ENCODE measurements at places on chromosomes 2 and 18. TPM values are rescaled to one million over a fixed set of nuclear protein-coding genes. Genes with fewer than 3 reads are reported as not detected.

DNA sequence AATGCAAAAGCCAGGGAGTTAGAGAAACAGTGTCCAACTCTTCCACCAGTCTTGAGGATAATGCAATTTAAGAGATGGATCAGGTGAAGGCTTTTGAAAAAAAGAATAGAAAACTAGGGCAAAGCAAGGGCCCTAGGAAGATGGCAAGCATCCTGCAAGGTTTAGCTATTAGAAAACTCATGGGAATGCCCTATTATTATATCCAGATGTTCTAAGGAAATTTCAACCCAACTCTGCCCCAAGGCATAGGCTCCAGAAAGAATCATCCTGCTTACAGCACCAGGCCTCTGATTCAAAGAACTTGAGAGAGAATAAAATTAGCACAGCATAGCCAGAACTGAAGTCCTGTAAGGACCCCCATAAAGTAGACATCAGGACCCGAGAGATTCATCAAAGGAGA lies 68.1 kb downstream of the EN1 start:
- H3K27me3 ChIP-seq: no peaks in the 10 kb centered on the region
- no peaks in the 10 kb centered on the region for H3K36me3 ChIP-seq
- no peak overlapping the region for H3K4me3 ChIP-seq
- no peaks in the 10 kb centered on the region for H3K4me1 ChIP-seq
- no peak for DNase-seq

DNA sequence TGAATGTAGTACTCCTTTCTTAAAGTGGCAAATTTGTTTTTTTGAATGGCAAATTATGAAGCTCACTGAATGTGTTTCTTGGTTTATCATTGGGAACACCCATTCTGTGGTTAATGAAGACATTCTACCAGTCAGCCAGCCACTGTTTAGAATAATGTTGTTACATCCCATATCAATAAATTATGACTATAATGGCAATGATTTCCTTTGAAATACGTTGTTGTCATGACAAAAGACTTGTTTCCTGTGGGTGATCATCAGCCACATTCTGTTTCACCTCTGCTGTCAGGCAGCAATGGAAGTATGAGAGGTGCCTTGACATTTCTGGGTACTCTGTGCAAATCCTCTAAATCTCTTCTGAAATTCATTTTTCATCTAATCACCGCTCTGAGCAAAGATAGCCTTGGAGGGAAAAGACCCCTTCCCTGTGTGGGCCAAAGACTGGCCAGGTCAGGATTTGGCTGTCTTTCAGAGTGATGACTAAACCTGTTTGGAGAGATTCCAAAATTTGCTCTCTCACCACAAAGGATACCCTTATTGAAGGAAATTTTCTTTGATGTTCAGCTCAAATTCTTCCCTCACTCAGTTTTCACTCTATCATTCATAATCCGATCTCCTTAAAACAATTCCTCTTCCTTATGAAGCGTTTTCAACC lies 869.2 kb downstream of the BCL11A start:
- no peak for DNase-seq
- H3K27ac ChIP-seq: no peak overlapping the region
- H3K4me1 ChIP-seq: no peaks in the 10 kb centered on the region
- H3K4me3 ChIP-seq: no peak overlapping the region

The STK16 gene
- 26.1 TPM for total RNA-seq

The GPR35 gene
- 9.0 TPM for total RNA-seq

DNA sequence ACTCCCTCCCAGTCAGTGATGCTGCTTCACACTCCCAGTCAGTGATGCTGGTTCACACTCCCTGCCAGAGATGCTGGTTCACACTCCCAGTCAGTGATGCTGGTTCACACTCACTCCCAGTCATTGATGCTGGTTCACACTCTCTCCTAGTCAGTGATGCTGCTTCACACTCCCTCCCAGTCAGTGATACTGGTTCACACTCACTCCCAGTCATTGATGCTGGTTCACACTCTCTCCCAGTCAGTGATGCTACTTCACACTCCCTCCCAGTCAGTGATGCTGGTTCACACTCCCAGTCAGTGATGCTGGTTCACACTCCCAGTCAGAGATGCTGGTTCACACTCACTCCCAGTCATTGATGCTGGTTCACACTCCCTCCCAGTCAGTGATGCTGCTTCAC lies 34.3 kb upstream of the KCNG2 start:
- no peaks in the 10 kb centered on the region for H3K36me3 ChIP-seq
- H3K4me1 ChIP-seq: no peaks in the 10 kb centered on the region
- no peak overlapping the region for H3K4me3 ChIP-seq
- no peak for DNase-seq

The PAX8 gene
- total RNA-seq: 2.3 TPM

GRCh38 chr2:58045580-58046334 lies 849 bp upstream of the VRK2 start:
- peak overlapping the region; percentile 88 for H3K27ac ChIP-seq
- peaks cover 29% of the 10 kb centered on the region for H3K4me1 ChIP-seq
- no peaks in the 10 kb centered on the region for H3K36me3 ChIP-seq
- H3K27me3 ChIP-seq: no peaks in the 10 kb centered on the region
- DNase-seq: peak; percentile 1

DNA sequence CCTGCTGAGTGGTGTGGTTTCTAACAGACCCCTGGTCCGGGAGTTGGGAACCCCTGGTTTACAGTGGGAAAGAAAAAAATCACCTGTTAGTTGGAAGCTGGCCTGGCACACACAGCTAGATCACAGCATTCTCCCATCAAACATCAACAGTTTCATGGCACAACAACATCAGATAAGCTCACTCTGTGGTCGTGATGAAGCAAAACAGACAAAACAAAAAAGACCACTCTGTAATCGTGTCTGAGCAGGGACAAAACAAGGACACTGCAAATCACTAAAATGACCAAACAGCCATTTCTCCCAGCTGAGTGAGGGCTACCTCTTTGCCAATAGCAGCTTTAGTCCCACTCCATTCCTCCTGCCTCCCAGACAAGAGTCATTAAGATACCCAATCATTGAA lies 9.0 kb upstream of the IMPACT start:
- H3K4me3 ChIP-seq: no peak overlapping the region
- no peaks in the 10 kb centered on the region for H3K36me3 ChIP-seq
- DNase-seq: no peak
- no peaks in the 10 kb centered on the region for H3K27me3 ChIP-seq
- no peak overlapping the region for H3K27ac ChIP-seq

DNA sequence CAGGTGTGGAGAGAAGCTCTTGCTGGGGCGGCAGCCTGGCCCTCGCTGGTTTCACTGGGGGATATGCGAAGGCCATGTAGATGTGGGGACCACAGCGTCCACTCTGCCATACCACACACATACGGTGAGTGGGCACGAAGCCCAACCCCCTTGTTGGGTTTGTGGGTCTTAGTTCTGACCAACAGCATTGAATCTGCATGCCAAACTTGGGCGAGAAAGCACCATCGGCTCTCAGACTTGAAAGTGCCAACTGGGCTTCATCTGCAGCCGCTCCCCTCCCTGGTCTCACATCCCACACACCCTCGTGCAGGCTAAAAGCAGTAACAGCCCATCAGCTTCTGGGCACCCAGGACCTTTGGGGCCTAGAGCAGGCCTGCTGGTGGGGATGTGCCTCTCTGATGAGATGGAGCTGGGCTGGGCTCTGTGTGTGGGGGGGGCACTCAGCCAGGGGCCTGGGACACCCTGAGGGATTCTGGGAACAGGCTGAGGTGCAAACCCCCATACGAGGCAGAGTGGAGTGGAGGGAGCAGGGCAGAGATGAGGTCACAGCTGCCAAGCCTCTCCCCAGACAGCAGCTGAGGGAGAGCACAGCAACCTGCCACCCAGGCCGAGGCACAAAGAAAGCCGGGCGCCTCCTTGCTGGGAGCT lies 264.4 kb downstream of the TWIST2 start:
- no peaks in the 10 kb centered on the region for H3K4me1 ChIP-seq
- no peaks in the 10 kb centered on the region for H3K27me3 ChIP-seq

GRCh38 chr2:47227532-47228279 lies 72.6 kb upstream of the STPG4 start:
- no peak overlapping the region for H3K27ac ChIP-seq
- no peak for DNase-seq
- no peak overlapping the region for H3K4me3 ChIP-seq
- no peaks in the 10 kb centered on the region for H3K4me1 ChIP-seq

The ANKRD29 gene
- not detected for total RNA-seq

DNA sequence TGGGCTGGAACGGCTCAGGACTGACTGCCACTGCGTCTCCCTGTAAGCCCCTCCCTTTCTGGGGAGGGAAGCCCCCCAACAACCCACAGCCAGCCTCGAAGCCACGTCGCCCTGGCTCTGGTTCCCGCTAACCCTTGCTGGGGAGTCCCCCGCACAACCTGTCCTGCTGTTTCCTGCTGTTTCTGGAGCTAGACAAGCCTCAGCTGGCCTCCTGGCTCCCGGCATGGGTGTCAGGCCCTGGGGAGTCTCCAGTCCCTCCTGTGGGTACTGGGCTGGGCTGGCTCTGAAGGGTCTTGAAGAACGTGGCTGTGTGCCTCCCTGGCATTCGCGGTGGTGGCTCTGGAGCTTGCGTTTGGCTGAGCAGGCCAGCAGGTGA lies 20.9 kb downstream of the NFATC1 start:
- H3K27ac ChIP-seq: no peak overlapping the region
- H3K27me3 ChIP-seq: no peaks in the 10 kb centered on the region
- no peaks in the 10 kb centered on the region for H3K4me1 ChIP-seq
- H3K4me3 ChIP-seq: no peak overlapping the region
- DNase-seq: no peak

The STEAP3 gene
- 0.22 TPM for total RNA-seq

DNA sequence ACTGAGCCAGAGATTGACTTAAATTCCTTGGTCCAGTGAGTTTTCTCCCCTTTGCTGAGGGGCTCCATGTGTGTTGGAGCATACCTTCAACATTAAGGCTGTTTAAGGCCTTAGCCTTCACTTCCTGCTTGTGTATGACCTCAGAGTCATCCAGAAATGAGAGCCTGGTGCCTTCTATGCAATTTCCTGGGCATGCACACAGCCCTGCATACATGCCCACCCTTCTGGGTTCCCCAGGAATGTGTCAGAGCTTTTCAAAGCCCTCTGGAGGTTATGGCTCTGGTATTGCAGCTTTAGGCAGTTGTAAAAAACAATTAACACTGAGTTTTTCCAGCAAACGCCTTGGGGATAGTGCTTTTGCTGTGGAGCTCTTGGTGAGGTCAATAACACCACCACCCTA lies 16.7 kb downstream of the IL1R1 start:
- H3K27ac ChIP-seq: no peak overlapping the region
- DNase-seq: no peak
- H3K4me3 ChIP-seq: no peak overlapping the region

GRCh38 chr2:29662861-29663260 lies 258.5 kb downstream of the ALK start:
- no peaks in the 10 kb centered on the region for H3K4me1 ChIP-seq
- H3K27ac ChIP-seq: no peak overlapping the region
- no peak for DNase-seq
- no peaks in the 10 kb centered on the region for H3K36me3 ChIP-seq
